ENCODE measurements at places on chromosomes 16 and 17.

DNA sequence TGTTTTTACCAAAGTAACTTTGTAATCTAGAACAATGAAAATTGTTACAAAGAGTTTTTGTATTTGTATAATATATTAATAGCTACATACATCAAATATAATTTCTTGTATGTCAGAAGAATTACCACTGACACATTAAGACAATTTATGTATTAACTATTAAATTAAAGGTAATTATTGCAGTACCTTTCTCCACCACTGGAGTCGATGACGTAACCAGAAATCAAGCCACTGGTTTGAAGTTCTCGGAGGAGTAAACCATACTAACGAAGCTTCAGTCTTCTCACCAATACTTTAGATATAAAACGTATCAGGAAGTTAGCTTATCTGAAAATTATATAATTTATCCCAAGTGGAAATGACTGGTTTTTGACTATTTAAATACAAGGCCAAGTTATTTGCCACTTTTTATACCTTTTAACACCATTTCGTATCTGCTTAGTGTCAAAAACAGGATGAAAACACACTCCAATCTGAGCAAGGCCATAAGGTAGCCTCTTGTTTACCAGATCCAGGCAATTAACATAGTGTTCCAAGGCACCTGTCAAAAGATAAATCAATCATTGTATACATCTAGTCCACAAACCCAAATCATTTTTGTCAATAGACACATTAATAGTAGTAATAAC lies 4.3 kb downstream of the POLG2 start:
- DNase-seq, result peak; percentile 23

DNA sequence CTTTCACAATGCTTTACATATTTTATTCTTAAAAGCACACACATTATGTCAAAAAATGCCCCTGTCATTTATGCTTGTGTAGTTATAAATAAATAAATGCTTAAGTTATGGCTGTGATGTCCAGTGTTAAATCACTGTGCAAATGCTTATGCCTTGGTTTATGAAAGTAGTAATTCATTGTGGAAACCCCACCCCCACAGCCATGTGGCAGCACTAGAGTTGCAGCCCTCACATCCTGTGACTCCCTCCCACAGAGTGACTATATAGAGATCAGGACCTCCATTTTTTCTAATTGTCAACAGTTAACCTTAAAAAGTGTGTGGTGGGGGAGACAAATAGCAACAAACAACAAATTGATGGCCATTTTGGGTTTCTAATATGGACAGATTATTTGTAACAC lies 2.4 kb downstream of the SKAP1 start:
- DNase-seq, result no peak

GRCh38 chr17:6054372-6054771 lies 15.8 kb upstream of the WSCD1 start:
- no peak for DNase-seq

DNA sequence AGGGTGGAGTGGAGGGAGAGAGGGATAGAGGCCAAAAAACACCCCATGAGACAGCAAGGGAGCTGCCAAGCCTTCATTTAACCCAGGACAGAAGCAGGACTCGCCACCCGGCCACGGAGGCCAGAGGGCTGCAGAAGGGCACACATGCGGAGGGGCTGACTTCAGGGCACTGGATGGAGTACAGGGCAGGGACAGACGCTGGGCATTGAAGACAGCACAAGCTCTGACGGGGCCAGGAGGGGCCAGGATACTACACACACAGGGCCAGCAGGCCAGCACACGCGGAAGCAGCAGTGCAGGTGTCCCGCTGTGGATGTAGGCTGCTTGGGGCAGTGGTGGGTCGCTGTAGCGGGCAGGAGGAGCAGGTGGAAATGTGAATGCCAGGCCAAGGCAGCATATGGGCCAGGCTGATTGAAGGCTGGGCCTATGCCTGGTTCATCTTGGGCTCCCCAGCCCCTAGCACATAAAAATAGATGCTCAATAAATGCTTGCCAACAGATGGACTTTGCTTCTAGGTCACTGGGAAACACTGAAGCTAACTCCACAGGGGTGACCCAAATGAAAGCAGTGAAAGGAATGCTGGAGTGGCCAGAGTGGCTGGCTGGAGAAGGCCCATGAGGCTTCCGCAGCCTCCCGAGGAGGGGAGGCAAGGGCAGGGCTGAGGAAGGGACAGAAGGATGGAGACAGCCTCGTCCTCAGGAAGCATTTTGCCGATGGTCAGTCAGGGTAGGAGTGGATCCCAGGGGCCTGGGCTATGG lies 61.6 kb downstream of the GNA13 start:
- no peak for DNase-seq

DNA sequence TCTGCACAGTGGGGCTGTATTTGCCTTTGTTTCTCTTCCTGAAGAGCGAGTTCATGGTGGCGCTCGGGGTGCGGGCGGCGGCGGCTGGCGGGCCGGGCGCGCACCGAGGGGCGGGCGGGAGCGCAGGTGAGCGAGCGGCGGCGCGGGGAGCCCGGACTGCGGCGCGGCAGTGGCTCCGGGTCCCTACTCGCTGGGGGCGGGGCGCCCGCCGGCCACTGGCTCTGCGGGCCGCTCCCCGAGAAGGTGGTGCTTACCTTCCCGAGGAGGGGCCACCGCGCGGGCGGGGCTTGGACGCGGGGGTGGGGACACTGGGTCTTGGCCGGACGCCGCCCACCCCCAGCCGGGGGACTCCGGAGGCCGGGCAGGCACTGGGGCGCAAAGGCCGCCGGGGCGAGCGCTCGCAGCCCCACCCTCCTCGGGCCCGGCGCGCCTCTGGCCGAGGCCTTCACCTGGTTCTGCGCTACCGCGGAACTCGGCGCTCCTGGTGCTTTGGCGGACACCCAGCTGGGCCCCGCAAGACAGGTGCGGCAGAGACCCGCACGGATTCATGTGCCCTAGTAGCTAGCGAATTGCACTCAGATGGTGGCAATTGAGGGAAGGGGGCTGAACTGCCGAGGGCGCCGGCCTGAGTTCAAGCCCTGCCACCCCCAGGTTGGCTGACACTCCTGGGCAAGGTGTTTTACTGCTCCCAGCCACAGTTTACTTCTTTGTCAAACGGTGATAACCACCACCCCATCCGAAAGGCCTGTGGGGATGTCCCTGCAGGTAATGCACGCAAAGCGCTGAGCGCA lies at the start of gene PPL:
Gene PPL, minus strand, starts transcription at position 158 of the 791 bp plus-strand sequence. Its CDS starts 103 bp downstream, at position 55.
- no peak for DNase-seq

- no peak for DNase-seq
Observed at GRCh38 chr16:67529582-67530012, 968 bp downstream of the RIPOR1 start.

GRCh38 chr17:9916108-9916507 lies 11.0 kb upstream of the RCVRN start:
- DNase-seq, result no peak

GRCh38 chr16:8585041-8585440 lies 5.3 kb downstream of the TMEM114 start:
- peak; percentile 9 for DNase-seq

- peak; percentile 97 for DNase-seq
Observed at GRCh38 chr17:45092911-45093430, 31.9 kb downstream of the NMT1 start.

GRCh38 chr17:75301049-75301448 lies 11.8 kb upstream of the SLC25A19 start:
- DNase-seq, result no peak

DNA sequence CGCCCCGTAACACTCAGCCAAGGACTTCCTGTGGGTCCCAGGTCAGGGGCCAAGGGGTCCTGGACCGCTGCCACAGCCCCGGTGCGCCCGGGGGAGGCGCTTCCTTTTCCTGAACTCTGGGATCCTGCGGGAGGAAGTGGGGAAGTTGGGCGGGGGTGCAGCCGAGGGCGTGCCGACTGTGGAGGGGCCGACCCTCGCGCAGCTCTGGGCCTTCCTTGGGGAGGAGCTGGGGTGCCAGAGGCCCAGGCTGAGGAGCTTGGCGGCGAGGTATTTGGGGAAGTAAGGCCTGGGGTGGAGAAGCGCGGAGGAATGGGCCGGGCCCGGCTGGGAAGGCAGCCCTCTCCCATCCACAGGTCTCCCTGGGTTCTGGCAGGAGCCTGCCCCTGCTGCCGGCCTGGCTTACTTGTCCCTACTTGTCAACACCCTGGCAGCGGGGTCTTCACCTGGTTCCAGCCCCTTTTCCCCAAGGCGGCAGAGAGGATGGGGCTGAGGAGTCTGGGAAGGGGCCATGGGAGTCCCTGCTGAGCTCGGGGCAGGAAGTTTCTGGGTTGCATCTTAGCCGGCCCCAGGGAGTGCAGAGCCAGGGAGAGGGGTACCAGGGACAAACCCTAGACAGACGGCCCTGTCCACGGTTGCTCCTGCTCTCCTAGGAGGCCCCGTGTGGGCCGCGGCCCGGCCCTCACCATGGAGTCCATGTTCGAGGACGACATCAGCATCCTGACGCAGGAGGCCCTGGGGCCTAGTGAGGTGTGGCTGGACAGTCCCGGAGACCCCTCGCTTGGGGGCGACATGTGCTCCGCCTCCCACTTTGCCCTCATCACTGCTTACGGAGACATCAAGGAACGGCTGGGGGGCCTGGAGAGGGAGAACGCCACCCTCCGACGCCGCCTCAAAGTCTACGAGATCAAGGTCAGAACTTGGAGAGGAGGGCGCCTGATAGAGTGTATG lies 1.7 kb downstream of the TBKBP1 start:
- DNase-seq, result no peak

GRCh38 chr17:172401-172800 lies 9.0 kb downstream of the DOC2B start:
- DNase-seq, result no peak

- DNase-seq, result no peak
Observed at GRCh38 chr17:36705283-36705795, 104.0 kb downstream of the MRM1 start.

DNA sequence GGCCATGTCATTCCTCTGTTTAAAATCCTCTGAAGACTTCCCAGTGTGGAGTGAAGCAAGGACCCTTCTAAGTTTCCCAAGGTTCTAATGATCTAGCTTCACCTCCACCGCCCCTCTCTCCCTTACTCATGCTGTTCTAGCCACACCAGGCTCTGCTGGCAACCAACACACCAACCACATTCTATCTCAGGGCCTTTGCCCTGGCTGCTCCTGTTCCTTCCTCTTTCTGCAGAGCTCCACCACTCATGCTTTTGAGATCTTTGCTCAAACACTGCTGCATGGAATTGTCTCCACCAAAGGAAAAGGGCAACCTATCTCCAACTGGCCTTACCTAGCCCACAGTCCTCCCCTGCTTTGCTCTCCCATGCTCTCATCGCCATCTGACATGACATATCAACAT lies 128.7 kb downstream of the XYLT1 start:
- DNase-seq, result no peak

DNA sequence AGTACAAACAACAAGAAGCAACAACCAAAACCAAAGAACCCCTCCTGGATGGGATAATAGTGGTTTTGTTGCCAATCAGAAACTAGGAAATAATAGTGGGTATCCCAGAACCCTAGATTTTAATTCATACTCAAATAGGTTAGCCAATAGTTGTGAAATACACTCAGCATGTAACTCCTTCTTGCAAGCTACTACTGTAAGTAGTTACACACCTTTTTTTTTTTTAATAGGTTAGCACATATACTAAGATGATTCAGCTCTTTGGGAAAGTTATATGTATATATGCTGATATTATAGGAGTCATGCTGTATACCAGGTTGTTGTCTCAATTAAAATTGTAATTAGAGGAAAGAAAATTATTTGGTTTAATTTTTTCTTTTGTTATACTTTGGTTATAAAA lies 92.5 kb upstream of the HAS3 start:
- no peak for DNase-seq

DNA sequence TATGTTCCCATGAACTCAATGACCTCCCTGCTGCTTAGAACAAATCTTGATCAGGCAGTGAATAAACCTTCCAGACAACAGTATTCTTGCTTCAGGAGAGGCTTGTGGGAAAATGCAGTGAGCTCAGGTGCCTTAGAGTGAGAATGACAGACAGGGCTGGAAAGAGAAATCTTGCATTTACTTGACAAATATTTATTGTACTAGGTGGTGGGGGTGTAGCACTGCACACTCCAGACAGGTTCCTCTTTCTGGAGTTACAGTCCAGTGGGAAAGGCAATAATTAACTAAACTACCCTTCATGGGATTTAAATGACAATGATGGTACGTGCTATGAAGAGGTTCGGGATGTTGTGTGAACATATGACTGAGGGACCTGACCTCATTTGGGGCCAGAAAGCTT lies 182.9 kb downstream of the SHISA9 start:
- no peak for DNase-seq

DNA sequence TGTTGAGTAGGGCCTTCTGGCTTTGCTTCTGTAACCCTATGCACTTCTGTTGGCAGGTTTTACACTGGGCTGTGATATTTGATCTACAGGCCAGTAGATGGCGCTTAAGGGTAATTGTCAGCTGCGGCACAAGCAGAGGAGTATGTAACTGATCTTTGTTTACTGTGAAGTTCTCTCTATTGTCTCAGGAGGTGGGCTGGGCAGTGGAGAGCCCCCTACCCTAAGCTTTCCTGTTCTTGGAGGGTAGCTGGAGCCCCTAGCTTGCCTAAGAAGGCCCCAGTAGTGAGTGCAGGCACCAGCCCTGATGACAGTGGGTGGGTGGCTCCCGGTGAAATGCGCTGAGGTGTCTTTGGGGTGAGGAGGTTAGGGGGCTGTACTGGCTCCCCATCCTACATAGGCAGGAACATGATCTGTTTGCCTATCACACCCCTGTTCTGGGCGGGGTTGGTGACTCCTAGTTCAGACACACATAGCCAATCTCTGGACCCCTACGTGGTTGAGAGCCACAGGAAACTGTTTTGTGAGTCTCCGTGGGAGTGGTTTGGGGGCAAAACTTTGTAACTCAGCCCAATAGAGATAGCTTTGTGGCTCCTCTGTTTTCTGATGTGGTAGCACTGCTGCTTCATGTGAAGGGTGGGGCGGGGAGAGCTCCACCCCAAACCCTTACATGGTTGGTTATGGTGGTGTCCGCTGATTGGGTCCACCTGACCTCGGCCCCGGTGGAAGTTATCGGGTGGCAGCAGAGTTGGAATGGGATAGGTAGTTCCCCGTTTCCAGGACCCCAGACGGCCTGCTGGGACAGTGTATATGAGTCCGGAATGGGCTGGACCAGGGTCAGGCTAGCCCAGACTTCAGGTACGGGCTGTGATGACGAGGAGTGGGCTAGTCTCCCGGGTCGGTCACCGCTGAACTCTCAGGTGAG lies 60.4 kb downstream of the SLFN11 start:
- DNase-seq, result peak; percentile 71

- DNase-seq, result no peak
Observed at GRCh38 chr16:8537691-8538342, 52.5 kb downstream of the TMEM114 start.

DNA sequence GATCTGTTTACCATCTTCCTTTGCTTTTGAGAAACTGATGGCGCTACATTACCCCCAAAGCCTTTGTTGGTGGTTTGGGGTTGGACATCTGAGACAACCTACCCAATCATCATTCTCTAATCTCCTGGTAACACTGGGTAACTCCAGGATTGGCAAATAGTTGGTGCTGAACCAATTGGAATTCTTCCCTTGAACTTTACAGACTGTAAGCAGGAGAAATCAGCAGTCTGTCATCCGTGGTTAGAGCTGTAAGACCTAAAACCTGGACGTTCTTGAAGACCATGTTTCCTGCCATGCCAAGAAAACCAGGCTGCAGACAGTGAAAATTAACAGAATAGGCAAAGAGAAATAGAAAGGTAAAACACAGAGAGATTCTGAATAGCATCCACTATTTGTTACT lies 398.8 kb upstream of the SALL1 start:
- DNase-seq, result peak; percentile 32

All from astrocyte of the spinal cord (primary cell).